ENCODE measurements at places on chromosomes 4 and X.

GRCh38 chr4:1597021-1597931, 86.8 kb downstream of the FAM53A start:
- DNase-seq, result no peak

DNA sequence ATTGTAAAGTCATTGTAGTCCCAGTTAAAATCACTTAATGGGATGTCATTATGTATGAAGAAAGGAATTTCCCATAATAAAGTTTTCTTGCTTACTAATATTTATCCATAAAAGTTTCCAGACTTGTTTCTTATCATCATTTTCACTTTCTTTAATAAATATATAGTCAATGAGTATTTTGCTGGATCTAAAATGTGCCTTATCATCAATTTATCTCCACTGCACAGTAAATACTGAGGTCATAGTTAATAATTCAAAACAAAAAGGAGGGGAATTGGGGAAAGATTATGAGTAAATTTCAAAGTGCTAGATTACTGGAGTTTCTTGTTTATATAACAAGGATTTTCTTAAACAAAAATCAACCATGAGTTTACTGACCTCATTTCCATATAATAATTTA, 279.5 kb upstream of the DKK2 start:
- DNase-seq, result no peak

DNA sequence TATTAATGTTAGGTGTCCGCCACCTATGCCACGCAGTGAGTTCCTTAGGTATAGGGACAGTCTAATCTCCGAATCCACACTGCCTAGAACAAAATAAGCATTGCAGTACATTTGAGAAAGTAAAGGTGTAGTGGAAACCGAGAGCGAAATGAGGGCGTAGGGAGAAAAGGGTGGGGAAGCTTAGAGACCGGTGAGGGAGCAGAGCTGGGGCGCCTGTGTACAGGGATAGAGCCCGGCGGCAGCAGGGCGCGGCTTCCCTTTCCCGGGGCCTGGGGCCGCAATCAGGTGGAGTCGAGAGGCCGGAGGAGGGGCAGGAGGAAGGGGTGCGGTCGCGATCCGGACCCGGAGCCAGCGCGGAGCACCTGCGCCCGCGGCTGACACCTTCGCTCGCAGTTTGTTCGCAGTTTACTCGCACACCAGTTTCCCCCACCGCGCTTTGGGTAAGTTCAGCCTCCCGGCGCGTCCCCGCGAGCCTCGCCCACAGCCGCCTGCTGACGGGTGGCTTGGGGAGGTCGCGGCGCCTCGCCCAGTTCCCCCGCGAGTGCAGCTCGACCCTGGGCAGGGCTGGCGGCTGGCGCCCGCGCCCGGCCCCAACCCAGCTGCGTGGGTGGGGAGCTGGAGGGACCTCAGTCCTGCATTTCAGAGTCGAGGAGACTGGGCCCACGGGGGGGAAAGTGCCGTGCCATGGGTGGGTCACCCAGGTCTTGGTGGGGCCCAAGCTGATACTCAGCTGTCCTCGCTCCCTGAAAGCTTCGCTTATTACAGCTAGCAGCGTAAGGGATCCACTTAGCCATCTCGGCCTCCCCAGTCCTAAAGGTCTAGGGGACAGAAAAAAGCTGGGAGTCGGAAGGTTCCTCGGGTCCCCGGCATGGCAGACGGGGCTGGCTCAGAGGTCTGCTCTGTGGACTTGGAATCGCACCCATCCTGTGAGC, at the start of gene ANXA3:
TSS of gene ANXA3 (plus strand) at position 351 of the 932 bp plus-strand sequence. CDS start 2,704 bp downstream, outside the sequence.
- no peak for DNase-seq

GRCh38 chr4:18691431-18692200, 670.1 kb upstream of the LCORL start:
- no peak for DNase-seq

GRCh38 chr4:75843596-75843995, 58.7 kb downstream of the PPEF2 start:
- no peak for DNase-seq

GRCh38 chr4:120847019-120847582, 75.4 kb downstream of the PRDM5 start:
- no peak for DNase-seq

GRCh38 chr4:103168993-103169392, 29.1 kb downstream of the CENPE start:
- no peak for DNase-seq

GRCh38 chr4:8308856-8309771, 39.6 kb downstream of the HTRA3 start:
- no peak for DNase-seq

- no peak for DNase-seq
These were observed 243.2 kb upstream of the F9 start for GRCh38 chrX:139287155-139287924.

DNA sequence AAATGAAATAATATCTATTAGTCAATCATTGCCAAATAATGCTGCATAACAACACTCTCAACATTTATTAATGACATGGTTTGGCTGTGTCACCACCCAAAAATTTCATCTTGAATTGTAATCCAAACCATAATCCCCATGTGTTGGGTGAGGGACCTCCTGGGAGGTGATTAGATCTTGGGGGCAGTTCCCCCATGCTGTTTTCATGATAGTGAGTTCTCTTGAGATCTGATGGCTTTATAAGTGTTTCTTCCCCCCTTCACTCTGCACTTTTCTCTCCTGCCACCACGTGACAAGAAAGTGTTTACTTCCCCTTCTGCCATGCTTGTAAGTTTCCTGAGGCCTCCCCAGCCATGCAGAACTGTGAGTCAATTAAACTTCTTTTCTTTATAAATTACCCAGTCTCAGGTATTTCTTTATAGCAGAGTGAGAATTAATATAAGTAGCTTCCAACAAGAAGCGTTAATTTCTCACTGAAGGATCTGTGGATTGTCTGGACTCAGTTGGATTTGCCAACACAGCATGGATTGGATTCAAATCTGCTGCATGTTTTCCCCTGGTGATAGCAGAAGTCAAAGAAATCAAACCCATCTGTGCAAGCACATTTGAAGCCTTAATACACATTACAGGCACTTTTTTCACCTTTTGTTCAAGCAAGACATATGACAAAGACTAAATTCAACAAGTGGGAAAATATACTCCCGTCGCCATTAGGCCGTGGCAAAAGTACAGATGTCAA, 216.6 kb downstream of the PDGFC start:
- DNase-seq, result no peak

DNA sequence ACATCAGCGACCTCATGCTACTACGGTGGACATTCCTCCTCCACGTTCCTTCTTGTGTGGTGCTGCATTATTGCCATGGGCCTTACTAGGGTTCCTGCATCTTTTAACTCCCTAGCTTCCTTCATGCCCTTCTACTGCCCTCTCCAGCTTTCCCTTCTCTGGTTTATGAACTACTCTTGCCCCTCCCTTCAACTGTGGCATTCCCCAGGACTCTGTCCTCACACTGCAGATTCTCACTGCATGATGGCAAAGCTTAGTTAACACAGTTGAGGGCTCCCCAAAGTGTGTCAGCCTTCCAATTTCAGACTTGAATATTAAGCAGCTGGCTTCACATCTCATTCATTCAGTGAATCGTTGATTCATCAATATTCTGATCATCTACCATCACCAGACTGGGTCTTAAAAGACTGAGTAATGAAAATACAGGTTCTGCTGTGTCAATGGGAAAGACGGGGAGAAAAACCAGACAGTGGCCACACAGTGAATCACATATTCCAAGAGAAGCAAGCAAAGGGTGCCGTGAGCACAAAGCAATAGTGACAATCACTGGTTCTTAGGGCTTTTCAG, 53.0 kb downstream of the ZFX start:
- no peak for DNase-seq

Data from SW 1271 (cell line).